ENCODE measurements at places on chromosomes 13 and 19.

GRCh38 chr13:80215368-80215767 lies 125.6 kb downstream of the SPRY2 start:
- no peak for DNase-seq

- DNase-seq, result no peak
Observed at GRCh38 chr19:55536951-55537740, at the start of gene SBK2. SBK2 (minus strand) TSS chr19:55537133; CDS start chr19:55536294, 839 bp downstream.

DNA sequence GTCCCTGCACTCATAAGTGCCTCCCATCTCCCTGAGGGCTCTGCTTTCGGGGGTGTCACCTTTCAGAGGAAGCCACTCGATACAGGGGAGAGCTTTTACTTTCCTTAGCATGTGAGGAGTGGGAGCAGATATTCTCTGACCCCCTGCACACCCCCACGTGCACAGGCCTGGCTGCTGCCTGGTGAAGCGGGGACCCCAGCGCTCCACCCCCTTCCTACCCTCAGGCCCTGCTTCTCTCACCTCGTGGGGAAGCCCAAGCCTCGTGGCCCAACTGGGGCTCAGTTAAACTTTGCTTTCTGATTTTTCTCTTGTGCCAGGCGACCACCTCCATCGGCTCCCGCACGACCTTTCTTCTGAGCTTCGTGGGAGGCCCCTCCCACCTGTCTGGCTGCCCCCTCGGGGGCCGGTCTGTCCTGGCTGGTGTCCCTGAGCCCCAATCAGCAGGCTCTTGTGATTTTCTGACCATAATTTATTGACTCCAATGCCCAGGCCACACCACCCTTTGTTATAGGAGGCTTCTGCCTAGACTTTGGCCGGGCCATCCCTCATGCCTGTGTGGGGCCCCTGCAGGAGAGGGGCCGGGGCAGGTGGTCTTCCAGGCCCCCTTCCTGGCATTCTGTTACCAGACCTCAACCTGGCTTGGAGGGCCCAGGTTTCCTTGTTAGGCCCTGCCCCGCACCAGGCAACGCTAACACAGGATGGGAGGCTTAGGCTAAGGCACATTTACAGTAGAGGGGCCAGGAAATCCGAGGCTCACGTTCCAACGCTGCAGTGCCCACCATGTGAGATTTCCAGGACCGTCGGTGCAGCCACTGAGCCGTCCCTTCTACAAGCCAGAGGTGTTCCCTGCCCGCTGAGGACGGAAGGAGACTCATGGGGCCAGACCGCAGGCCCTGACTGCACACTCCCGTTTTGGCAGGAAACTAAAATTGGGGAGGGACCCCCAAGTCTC lies 3.7 kb downstream of the TMED1 start:
- no peak for DNase-seq

DNA sequence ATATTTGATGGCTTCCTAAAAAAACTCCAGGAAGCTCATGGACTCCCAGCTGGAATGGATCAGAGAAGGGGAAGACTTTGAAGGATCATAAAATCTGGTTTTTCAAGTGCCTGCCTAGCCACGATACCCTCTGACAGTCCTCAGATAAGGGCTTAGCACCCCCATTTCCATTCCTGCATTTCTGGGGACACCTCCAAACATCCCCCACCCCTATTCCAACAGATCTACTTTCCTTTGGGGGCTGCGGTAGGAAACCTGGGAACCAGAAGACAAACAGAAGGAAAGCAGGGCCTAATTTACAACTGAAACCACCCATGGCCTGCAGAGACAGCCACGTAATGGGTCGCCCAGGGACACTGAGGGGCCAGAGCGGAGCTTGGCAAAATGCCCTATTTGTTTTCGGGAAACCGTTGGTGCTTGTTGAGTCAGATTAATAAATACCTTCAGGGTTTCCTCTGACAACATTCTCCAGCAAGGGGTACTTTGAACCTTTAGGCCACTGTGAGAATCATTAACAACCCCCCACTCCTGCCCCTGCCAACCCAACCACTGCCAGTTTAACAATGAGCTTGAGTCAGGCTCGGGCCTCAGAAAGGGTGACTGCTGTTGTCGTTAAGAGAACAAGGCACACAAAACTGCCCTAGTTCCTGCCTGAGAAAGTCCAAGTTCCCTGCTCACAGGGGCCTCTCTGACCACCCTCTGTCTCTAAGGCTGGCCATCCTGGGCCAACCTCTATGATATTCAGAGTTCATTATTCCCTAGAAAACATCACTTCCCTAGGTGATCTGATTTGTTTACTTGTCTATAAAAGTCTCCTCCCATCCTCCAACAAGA lies 23.5 kb downstream of the RHPN2 start:
- DNase-seq, result no peak

GRCh38 chr19:33509774-33510173 lies 11.8 kb downstream of the PEPD start:
- DNase-seq, result no peak

DNA sequence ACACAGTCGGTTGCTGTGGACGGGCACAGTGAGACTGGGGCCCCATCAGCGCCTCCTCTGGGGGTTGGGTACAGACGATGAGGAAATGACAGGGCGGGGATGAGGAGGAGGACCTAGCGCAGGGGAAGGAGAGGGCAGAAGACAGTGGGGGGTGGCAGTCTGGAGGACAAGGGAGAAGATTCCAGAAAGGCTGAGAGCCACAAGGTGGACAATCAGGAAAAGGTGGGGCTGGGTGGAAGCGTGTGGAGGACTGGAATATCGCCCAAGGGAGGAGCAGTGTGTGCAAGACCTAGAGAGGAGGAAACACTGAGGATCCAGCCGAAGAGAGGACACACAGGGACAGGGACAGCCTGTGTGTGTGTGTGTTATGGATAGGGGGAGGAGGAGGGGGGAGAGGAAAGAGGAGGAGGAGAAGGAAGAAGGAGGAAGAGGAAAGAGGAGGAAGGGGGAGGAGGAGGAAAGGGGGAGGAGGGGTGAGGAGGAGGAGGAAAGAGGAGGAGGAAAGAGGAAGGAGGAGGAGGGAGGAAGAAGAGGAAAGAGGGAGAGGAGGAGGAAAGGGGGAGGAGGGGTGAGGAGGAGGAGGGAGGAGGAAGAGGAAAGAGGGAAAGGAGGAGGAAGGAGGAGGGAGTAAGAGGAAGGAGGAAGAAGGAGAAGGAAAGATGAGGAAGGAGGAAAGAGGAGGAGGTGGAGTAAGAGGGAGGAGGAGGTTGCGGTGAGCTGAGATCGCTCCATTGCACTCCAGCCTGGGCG lies 15.8 kb upstream of the GARIN5A start:
- DNase-seq, result no peak

DNA sequence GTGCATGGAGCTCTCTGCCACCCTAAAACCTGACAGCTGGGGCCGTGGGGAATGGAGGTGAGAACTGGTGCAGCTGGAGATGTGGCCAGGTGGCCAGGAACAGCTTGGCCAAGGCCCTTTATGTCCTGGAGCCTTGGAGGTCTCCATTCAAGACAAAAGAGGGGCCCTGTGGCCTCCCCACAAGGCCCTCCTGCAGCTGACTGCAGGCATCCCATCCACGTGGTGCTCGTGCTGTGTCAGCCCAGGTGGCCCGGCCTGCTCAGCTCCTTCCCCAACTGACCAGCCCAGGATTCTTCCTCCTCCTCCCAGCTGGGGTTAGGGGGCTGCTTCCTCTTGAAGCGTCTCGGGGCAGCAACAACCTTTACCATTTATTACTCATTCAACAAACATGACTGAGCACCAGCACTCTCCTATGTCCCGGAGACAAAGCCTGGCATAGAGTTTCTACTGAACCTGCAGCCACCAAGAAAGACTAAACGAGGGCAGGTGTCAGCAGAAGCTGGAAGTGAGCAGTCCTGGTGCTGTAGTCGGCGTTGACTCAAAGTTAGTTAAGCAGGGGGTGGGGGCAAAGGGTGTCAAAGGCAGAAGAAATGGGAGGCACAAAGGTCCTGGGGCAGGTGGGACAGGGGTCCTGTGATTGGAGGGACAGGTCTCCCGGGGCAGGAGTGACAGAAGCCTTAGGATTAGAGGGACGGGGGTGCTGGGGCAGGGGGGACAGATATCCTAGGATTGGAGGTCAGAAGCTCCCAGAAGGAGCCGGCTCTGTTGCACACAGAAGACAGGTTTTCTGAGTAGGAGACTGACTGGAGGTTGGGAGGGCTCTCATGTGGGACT lies 23.3 kb upstream of the C13orf46 start:
- DNase-seq, result no peak

- DNase-seq, result no peak
Observed at GRCh38 chr13:68714292-68714691, 1393.3 kb upstream of the ATXN8OS start.

DNA sequence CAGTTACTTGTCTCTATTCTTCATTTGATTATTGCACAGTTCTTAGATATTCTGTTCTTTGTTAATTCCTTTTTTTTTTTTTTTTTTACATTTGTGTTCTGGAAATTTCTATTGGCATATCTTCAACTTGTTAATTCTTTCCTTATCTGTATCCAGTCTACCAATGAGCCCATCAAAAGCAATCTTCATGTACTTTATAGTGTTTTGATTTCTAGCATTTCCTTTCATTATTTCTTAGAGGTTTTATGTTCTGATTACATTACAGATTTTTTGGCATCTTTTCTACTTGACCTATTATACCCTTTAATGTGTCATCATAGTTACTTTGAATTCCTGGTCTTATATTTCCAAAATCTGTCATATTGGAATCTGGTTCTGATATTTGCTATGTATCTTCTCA lies 2194.8 kb downstream of the PCDH9 start:
- DNase-seq, result no peak

GRCh38 chr19:4474514-4475022 lies 2.5 kb downstream of the HDGFL2 start:
- DNase-seq, result no peak

DNA sequence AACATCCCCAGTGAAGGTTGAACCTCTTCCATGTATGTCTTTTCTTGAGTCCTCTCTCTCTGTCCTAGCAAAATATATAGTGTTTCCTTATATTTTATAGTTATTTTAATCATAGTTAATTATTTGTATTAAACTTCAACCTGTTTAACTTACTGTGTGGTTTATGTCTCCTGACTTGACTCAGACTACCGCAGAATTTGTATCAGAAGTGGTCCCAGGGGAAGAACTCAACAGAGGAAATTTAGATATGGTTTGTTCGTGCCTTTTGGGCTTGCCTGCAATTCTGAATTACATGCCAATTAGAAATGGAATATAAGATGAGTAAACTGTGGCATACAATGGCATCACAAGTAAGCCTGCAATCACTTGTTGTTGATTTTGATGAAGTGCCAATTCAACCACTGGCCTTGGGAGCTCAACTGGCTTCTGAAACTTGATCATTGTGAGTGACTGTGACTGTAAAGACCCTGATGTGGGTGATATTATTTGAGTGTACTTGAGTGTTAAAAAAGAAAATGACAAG lies 1459.5 kb upstream of the PCDH20 start:
- no peak for DNase-seq

DNA sequence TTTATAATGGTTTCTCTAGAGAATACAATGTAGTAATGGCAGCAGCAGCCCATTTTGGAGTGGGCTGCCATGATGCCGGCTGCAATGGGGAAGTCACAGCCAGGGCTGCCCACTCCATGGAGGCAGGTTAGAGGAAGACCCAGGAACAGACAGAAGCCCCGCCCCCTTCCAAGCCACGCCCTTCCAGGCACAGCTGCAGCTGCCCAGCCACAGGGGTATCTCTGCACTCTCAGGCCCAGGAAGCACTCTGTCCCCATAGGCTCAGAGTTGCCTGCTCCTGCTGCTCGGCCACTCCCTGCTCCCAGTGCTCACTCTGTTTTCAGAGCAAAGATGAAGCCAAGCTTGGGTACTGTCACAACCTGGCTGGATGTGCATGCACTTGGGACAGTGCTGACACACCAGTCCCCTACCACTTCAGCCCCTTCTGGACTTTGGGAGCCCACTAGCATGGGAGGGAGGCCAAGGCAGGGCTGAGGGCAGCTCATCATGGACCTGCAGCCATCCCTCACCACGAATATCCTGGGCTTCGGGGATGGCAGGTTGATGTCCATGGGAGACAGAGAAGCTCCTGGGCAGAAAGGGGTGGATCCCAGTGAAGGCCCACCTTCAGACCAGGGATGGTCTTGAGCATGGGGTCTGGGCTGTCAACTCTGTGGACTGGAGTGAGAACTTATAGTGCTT lies 1224.2 kb downstream of the SLITRK5 start:
- DNase-seq, result no peak

DNA sequence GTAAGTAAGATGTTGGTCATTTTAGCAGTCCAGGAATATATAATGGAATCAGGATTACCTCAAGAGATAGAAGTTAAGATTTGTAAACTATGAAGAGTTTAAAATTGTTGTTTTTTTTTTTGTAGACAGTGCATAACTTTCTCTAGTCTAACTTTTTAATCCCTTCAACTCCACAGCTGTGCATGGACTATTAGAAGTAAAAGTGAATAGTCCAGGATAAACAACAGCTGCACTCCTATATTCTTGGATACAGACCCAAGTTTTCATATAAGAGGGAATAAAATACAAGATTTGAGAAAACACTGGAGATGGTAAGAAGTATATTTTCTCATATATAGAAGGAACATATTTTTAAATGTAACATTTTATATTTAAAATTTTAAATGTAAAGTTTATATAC lies 1509.9 kb downstream of the SLITRK5 start:
- DNase-seq, result no peak

- DNase-seq, result no peak
Observed at GRCh38 chr19:52034051-52034728, 6.0 kb upstream of the ZNF614 start.

All from right lung (tissue), 10 donors.